Activated CD8-positive, alpha-beta memory T cell treated with anti-CD3 and anti-CD28 coated beads for 1 hour (primary cell): ENCODE measurements at places on chromosomes 2 and 18.

DNA sequence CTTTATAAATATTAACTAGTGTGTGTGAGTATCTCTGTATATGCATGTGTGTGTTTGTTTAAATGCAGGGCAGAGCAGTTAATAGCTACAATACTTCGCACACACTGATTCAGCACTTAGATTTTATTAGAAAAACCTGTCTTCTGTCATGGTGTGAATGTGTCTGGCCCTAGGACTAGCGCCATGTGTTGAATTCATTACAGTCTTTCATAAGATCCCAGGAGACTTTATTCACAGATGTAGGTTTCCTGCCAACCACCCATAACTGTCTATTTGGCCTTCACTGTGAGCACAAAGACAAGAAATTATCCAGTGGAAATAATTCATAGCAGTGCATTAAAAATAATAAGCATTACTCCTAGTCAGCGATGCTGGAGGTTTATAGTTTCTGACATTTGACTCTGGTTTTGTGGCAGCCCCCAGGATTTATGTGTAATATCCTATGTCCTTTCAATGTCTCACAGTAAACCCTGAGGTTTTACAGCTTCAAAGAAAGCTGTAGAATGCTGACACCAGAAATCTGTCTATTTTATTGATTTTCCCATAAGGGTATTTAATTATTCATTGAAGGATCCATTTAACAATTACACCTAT lies 93.9 kb downstream of the ZNF804A start:
- DNase-seq: no peak

DNA sequence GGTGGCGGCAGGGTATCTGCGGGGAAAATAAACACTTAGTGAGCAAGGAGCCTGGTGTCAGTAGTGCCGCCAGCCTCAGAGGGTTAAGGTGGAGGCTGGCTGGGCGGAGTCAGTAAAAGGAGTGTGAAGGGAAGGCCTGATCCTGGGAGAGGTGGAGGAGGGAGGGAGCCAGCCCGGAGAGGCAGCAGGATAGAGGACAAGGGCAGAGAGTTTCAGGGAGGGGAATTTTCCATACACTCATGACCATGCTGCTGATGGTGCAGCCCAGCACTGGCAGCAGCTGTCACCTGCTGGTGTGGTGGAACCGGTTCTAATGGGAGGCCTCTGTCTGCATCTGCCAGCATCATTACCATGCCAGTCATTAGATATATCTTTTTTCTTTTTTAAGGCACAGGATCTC lies 2.0 kb upstream of the TEX44 start:
- DNase-seq: no peak

GRCh38 chr18:24674605-24675004 lies 214.2 kb downstream of the HRH4 start:
- DNase-seq: no peak

DNA sequence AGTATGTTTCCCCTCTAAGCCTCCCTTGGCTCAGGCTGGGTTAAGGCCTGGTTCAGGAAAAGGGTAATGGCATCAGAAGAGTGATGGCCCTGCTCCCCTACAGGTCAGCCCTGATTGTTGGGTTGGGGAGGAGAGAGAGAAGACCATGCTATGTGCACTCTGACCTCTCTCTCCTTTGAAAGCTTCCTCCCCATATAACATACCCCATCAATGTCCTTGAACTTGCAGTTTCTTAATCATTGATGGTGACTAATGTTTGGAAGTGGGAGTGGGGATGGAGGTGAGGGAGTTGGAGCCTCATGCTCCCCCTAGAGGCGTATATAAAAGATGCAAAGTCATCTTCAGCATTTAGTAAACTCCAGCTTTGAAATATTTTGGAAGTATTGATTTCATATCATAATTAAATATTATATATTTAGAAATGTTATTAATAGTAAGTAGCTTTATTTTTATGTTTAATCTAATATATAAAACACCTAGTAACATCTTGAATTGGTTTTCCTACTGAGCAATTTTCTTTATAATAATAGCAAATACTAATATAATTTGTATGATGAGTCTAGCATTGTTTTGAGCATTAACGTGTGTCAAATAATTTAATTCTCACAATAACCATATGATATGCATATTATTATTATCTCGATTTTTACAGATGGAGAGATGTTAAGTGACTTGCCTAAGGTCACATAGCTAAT lies 8.8 kb downstream of the PLCL1 start:
- no peak for DNase-seq

DNA sequence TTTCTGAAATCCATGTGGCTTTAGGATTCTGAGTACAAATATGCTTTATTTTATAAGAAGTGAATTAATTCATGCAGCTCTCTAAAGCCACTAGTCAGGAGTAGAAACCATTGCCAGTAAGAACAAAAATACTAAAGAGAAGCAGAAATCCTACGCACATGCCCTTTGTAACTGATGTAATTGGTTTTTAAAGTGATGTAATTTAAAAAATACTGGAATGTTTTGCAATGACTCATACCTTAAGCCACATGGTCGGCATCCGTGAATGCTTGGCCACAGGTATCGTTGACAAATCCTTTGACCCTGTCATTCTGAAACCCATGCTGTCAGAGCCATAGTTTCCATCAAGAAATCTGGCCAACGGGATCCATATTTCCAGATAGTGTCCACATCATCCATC lies 213.3 kb downstream of the ACKR3 start:
- DNase-seq: no peak

DNA sequence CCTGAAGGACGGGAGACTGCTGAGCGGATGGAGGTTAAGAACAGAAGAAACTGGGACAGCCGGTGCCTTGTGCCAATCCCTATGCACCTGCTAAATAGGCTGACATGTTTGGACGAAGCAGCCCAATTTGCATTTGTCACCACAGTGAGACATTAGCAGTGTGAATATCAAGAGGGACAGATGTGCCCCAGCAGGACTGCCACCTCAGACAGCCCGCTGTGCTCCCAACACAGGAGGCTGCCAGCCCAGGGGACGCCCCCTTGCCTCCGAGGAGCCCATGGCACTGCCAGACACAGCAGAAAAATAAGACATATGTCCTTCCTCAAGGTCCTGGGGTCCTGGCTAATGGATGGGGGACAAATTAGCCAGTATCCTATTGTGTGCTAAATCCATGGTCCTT lies 306.7 kb upstream of the POU3F3 start:
- DNase-seq: no peak

- DNase-seq: no peak
Measured at GRCh38 chr2:45320956-45321355, 290.1 kb downstream of the SRBD1 start.

- no peak for DNase-seq
Measured at GRCh38 chr2:21043744-21044532, at the start of gene APOB. TSS of gene APOB (minus strand) at chr2:21044073. CDS start at chr2:21043945, 128 bp downstream.

- DNase-seq: no peak
Measured at GRCh38 chr2:54424555-54425163, 31.5 kb upstream of the SPTBN1 start.

DNA sequence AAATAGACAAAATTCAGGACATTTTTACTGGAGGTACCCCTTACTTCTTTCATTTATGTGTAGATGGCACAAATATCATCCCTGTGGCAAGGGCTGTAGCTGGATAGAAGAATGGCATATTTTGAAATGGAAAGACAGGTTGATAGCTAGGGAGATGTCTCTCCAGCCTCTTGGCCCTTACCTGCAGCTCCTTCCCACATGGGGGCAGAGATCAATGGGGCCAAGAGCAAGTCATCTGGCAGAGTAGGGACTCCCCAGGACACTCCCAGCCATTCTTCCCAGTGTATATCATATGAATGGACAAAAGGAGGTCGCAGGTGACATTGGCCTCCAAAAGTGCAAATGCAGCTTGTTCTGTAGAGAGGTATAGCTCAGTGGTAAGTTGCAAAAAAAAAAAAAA lies 192.2 kb upstream of the ATP5MC3 start:
- DNase-seq: no peak

DNA sequence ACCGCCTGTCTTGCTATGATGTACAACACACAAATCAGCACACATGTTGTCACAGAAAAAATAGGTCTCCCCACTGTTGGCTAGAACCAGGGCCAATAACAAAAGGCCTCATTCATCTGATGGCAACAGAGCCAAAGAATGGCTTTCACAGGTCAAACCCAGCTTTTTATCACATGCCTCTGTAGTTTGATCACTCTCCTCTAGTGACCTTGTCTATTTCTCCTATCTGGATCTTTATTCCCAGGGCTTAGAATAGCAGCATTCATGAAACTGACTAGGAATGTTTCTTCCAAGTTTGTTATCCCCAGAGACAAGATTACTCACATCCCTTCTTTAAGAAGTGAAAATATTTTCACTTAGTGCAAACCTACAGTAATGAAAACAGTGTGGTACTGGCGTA lies 285.8 kb upstream of the GYPC start:
- no peak for DNase-seq

- DNase-seq: no peak
Measured at GRCh38 chr2:219571311-219572236, at the start of gene OBSL1. TSS of gene OBSL1 (minus strand) at chr2:219571539. CDS start at chr2:219571232, 307 bp downstream.

DNA sequence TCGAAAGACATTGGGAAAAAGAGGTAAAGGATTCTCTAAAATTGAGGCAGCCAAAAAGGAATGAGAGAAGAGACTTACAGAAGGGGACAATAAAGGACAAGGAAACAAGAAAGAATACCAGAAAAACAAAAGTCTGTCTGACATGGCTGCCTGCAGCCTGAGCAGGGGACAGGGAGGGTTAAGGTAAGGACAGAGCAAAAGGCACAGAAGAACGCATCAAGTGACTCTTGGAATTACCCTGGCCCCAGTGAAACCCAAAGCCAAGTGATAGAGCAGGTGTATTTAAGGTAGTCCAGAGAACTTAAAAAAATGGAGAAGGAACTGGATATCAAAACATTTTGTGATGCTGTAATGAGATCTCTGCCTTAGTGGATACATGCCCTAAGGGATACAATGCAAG lies 47.1 kb upstream of the XIRP2 start:
- DNase-seq: no peak

- no peak for DNase-seq
Measured at GRCh38 chr2:18544171-18544570, 16.3 kb downstream of the RDH14 start.
